ENCODE measurements at places on chromosomes 16 and 17.

DNA sequence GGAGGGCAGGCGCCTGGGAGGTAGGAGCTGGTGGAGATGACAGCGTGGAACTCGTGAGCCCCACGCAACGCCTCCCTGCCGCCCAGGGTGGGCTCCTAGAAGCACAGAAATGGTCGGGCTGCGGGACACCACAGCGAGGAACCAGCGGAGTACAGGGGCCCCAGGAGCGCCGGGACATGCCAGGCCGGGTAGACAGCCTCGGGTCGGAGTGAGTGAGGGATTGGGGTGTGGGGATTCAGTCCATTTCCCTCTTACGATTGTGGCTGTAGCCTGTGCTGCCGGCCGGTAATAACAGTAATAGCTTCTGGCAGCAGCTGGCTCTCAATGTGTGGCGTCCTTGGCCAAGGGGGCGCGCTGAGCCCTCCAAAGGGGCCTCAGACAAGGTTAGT, 12.2 kb upstream of the CES3 start:
- no peak for DNase-seq

GRCh38 chr16:55282441-55282840, 41.6 kb upstream of the IRX6 start:
- no peak for DNase-seq

DNA sequence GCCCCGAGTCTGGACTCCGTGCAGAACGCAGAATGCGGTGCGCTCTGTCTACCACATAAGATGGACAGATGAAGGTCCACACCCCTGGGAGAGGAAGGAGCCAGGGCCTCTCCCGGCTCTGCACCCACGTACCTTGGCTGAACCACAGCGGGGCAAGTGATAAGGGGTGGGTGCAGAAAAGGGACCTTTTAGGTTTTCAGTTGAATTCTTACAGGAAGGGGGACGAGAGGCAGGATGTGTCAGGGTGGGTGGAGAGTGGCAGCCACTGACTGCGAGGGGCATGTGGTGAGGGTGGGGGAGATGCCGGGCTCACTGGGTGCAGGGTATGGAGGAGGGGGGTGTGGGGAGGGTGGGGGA, 372 bp downstream of the CD300A start:
- DNase-seq, result no peak

DNA sequence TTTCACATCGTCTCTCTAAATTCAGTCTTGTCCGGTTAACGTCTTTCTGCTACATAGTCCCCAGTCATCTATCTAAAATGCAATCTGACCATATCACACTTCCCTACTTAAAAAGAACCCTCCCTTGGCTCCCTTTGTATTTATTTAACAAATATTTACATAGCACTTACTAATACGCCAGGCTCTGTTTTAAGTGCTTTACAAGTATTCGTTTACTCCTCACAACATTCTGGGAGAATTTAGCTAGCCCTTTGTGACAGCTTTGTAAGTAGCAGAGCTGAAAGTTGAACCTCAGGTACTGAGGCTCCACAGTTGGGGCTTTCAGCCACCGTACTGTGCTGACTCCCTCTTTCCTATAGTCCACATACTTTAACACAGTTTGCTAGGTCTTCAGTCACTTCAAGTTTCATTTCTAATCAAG, 9.2 kb downstream of the PAFAH1B1 start:
- DNase-seq, result no peak

GRCh38 chr17:39684369-39685192, 3.3 kb downstream of the PGAP3 start:
- no peak for DNase-seq

- no peak for DNase-seq
These were observed 9.2 kb downstream of the FSCN2 start for GRCh38 chr17:81537343-81537855.

DNA sequence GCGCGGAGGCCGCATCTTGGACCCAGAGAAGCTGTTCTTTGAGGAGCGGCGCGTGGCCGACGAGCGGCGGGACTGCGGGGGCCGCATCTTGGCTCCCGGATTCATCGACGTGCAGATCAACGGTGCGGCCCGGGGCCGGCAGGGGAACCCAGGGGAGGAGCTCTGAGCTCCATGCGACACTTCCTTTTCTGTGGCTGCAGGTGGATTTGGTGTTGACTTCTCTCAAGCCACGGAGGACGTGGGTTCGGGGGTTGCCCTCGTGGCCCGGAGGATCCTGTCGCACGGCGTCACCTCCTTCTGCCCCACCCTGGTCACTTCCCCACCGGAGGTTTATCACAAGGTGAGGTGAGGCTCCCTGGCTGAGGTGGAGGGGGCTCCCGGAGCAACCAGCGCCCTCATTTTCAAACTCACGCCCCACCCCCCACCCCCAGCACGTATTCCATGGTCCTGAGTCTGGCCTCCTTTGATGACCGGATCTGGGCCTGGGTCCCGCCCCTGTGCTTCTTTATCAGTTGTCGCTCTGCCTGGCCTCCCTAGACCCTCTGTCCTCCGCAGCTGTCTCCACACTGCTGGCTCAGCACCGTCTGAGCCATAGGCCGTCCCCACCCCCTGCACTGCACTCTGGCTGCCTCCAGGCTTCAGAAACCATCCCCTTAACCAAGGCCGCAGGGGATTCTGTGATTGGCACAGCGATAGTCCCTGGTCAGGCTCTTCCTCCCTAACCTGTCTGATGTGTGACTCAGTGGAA, 787 bp downstream of the AMDHD2 start:
- DNase-seq, result no peak

DNA sequence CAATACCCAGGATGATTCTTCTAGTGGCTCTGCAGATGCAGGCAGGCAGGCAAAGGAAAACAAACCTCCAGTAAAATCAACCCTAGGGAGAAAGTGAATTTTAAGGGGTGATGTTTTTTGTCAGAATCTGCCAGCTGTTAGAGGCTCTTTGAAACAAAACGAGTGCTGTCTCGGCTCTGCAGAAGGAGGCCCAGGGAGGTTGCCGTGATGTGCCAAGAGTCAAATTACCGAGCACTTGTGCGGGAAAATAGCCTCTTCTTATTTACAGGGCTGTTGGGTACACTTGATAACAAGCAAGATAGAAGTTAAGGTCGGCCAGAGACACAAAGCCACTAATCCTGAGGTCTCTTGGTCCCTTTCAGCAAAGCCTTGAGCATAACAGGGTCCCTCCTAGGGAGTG, 68.9 kb upstream of the EEF2KMT start:
- no peak for DNase-seq

- DNase-seq, result no peak
These were observed 72.4 kb downstream of the PGS1 start for GRCh38 chr17:78450696-78451345.

- DNase-seq, result no peak
These were observed 106.2 kb downstream of the CDK5R1 start for GRCh38 chr17:32593003-32593402.

All from GM04503 (cell line).